Activated effector memory CD4-positive, alpha-beta T cell treated with anti-CD3 and anti-CD28 coated beads, Interleukin-2, amount 50 U/mL, for 16 hours (primary cell): ENCODE measurements at places on chromosomes 2 and 18.

DNA sequence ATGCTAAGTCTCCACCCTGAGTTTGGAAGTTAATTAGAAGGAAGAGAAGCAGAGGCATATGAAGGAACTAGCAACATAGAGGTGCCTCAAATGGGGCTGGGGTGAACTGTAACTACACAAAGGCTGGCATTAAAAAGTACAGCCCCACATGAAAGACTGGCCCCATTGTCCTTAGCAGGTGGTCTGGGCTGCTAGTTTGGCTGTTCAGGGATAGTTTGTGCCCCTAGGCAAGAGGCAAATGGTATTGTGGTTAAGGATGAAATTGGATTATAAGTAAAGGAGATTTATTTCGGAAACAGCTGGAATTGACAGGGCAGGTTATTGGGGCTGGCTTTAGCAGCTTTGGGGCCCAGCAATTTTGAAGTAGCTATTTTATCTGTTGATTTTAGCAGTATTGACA is 365.7 kb upstream of the TNP1 start:
- no peak for DNase-seq

- no peak for DNase-seq
Measured at GRCh38 chr2:7419814-7420311, 502.7 kb downstream of the RNF144A start.

DNA sequence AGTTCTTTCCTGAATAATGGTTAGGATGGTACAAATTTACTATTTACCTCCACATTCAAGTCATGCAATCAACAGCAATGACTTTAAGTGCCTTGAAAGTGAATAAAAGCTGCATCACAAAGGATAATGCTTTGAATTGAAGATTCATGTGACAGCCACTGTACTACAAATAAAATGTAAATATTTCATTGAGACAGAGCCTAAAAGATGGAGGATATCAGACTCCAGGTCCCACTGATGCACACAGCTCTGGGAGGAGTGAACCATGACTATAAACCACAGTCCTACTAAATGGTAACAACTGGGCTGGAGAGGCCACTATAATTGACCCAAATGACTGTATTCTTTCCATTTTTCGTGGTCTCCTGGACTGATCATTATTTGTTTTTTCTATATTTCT is 576.9 kb downstream of the ADCYAP1 start:
- DNase-seq = no peak

GRCh38 chr2:181924336-181924735 is 32.8 kb downstream of the ITPRID2 start:
- no peak for DNase-seq

- DNase-seq = no peak
Measured at GRCh38 chr18:51861046-51861445, 479.0 kb upstream of the DCC start.

DNA sequence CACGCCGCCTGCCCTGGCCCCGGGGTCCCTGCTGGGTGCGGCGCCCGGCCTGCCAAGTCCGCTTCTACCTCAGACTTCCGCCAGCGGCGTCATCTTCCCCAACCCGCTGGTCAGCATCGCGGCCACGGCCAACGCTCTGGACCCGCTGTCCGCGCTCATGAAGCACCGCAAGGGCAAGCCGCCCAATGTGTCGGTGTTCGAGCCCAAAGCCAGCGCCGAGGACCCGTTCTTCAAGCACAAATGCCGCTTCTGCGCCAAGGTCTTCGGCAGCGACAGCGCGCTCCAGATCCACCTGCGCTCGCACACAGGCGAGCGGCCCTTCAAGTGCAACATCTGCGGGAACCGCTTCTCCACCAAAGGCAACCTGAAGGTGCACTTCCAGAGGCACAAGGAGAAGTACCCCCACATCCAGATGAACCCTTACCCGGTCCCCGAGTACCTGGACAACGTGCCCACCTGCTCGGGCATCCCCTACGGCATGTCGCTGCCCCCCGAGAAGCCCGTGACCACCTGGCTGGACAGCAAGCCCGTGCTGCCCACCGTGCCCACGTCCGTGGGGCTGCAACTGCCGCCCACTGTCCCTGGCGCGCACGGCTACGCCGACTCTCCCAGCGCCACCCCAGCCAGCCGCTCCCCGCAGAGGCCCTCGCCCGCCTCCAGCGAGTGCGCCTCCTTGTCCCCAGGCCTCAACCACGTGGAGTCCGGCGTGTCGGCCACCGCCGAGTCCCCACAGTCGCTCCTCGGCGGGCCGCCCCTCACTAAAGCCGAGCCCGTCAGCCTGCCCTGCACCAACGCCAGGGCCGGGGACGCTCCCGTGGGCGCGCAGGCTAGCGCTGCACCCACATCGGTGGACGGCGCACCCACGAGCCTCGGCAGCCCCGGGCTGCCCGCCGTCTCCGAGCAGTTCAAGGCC is 13.7 kb downstream of the SALL3 start:
- no peak for DNase-seq

- DNase-seq = no peak
Measured at GRCh38 chr18:11042247-11042646, 107.1 kb downstream of the PIEZO2 start.

DNA sequence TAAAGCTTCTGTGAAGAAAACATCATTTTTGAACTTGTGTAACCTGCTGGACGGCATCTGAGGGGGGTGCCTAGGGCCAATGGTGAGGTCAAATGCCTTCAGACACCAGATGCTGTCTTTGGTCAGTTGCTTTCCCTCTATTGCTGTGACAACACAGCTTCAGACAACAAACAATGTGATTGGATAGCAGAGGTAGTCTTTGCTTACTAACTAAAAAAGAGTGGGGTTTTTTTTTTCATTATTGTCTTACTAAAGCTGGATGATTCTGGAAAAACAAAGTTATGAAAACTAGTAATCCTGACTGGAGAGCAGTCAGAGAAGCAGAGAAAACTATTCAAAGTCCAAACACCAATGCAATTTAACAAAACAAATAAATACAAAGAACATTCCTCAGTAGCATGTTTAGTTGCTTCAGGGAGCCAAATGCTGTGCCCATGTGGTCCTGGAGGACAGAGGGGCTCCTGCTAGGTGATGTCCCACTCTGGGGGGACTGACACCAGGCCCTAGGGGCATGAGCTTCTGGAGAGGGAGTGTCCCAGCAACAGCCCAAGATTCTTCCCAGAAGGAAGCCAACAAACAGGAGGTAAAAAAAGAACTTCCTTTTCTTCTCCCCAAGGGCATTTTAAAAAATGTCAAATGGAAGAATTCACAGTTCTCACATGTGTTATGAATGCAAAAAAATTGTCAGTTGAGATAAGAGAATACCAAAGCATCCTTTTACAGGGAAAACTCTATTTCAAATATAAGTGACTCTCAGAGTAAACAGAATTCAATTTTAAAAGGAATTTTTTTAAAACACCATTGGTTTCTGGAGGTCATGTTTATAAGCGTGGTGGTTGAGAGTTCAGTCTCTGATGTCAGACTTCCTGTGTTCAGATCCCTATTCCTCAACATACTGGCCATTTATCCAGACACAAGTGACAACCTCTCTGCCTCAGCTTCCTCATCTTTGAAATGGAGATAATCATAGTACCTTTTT is 181.1 kb upstream of the PGAP1 start:
- no peak for DNase-seq

DNA sequence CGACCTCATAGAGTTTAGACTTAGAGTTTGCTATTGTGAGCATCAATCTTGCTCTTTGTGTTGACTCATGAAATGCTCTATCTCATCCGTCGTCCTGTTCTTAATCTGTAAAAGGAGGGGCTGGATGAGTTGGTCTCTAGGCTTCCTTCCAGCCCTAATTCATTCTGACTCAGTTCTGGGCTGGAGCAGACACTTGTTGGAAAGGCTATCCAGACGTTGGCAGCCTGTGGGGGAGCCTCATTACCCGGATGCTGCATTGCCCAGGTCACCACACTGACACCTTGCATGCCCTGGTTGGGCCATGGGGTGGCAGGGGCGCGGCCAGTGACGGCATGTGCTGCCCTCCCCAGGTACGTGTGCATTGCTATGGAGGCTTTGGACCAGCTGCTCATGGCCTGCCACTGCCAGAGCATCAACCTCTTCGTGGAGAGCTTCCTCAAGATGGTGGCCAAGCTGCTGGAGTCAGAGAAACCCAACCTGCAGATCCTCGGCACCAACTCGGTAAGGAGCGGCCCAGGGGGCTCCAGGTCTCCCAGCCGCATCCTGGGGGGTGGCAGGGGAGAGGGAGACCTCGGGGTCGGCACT is 61.5 kb downstream of the EFR3B start:
- DNase-seq = no peak

DNA sequence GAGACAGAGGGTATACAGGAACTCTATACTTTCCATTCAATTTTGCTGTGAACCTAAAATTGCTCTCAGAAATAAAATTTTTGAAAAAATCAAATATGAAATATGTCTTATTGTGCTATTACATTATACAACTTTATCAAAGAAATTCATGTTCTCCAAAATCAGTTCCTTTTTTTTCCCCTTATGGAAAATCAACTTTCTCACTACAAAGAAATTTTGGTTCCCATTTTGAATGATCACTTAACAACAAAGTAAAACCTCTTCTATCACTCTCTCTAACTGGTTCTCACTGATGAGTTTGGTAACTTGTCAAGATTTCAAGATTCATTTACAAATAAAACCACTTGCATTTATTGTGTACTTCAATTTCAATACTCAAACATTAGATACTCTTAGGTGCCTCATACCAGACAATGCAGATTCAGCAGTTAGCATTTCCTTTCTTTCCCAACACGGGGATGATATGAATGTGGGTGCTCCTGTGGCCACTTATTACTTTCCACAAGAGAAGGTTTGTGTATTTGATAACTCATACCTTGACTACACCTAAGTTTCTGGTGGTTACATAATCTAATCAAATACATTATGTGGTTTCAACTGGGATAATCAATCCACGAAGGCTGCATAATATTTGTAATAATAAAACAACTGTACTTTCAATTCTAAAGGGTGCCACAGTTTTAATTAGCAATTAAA is 6.4 kb downstream of the PSME4 start:
- DNase-seq = no peak

- no peak for DNase-seq
Measured at GRCh38 chr2:26000561-26001082, 18.3 kb upstream of the KIF3C start.

DNA sequence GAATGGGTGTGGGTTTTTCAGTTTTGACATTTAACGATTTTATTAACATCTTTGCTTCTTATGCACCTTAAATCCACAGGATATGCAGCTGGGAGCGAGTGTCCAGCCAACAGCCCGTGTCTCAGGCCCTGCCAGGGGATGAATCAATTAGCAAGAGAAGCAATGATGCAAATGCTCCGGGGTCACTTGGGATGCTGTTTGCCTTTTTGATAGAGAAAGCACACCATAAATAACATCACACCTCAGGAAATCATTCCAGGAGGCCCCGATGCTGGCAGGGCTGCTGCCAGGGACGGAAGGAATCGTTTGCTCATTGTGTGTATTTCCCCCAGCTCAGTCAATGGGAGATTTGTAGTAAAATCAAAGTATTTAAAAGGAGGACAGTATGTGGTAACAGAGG is 394.0 kb upstream of the HNRNPA3 start:
- DNase-seq = no peak

- DNase-seq = no peak
Measured at GRCh38 chr18:3950668-3951404, 500.9 kb downstream of the TGIF1 start.
